NCI-H524 treated with DMSO at 0.1 percent for 48 hours (cell line): ENCODE measurements at places on chromosomes 1 and 21.

GRCh38 chr1:116732726-116733125, 21.5 kb upstream of the CD2 start:
- no peak for DNase-seq

- DNase-seq = no peak
Observed at GRCh38 chr1:162902416-162902815, 41.4 kb upstream of the CCDC190 start.

GRCh38 chr1:110337704-110338308, 1.4 kb upstream of the RBM15 start:
- DNase-seq = peak; percentile 37

GRCh38 chr21:41327753-41328152, 11.2 kb downstream of the FAM3B start:
- no peak for DNase-seq

- no peak for DNase-seq
Observed at GRCh38 chr1:243269461-243269801, 13.6 kb downstream of the SDCCAG8 start.

- DNase-seq = no peak
Observed at GRCh38 chr1:158649052-158649451, 37.5 kb downstream of the SPTA1 start.

DNA sequence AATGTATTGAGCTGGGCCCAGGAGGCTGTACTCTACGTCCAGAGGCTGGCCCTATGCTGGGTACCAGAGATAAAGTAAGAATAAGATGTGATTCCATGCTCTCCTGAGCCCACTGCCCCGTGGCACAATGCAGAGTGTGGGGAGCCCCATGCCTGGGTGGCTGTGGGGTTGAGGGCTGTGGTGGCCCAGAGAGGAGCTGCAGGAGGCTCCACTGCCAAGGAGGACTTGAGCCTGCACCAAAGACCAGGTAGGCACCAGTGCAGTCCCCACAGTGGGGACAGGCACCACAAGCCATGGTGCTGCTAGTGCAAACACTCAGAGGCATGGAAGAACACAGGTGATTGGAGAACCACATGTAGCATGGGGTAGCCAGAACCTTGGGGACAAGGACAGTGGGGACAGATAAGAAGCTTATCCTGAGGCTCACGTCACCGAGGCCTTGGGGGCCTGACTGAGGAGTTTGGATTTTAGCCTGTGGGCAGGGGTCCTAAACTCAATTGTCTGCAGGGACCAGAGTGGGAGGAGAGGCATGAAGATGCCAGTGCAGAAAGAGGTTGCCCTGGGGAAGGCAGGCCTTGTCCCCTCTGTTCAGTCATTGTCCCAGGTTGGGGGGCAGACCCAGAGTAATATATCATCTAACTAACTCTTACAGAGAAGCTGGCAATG, 21.9 kb upstream of the EPS8L3 start:
- no peak for DNase-seq

GRCh38 chr1:18582890-18583289, 47.8 kb upstream of the PAX7 start:
- DNase-seq = no peak

DNA sequence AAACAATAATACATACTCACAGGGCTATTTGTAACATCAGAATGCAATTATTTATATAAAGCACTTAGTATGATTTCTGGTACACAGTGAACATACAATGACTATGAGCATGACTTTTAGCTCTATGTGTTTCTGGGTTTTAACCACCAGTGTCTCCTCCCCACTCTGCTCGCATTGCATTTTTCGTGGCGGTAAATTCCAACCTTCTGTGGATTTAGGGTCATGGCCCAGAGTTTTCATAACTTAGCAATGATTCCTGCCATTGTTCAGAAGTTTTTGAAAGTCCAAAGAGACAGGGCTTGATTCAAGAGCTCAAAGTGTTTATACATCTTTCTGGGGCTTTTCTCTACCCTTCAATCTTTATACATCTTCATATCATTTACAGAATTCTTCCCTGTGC, 191.3 kb downstream of the BACH1 start:
- DNase-seq = no peak

DNA sequence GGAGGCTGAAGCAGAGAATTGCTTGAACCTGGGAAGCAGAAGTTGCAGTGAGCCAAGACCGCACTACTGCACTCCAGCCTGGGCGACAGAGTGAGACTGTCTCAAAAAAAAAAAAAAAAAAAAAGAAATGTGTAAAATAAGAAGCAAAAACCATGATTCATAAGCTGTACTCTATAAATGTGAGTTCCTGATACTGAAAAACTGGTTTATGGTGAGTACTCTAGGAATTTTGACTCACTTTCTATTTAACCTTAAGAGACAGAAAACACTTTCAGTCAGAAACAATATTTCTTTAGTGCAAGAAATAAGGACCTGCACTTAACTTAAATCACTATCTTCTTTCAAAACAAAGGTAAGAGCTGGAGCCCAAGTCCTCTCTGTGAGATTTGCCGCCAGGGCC, 19.9 kb upstream of the POU2F1 start:
- DNase-seq = no peak

- DNase-seq = no peak
Observed at GRCh38 chr1:53384796-53385195, 56.9 kb upstream of the LRP8 start.

GRCh38 chr1:12619792-12620487, 1.9 kb upstream of the DHRS3 start:
- no peak for DNase-seq

DNA sequence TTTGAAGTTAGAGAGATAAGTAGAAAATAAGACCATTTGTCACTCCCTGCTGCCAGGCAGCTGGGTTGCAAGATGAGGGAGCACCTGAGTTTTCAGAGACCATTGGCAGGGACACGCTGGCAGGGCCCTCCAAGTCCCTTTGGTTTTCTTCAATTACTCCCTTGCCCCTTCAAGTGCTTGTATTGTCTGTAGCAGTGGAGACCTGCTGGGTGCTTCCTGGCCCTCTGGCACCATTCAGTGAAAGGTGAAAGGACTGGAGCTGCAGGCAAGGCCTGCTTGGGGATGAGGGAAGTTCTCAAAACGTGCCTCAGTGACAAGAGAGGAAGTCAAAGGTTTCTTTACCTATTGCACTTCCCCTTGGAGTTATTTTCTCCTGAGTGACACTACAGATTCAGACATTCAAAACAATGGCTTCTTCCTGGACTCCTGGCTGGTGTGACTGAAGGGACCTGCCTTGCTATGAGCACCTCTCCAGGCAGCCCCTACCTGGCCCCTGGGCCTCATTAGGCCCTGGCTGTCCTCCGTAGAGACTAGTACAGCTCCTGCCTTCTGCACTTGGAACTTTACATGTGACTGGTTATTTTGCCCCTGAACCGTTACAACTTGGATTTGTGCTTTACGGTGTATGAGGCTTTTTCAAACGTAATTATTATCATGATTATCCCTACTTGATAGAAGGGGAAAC, 100.1 kb downstream of the C1orf21 start:
- no peak for DNase-seq

GRCh38 chr1:78086697-78087096, 40.9 kb downstream of the GIPC2 start:
- DNase-seq = no peak

GRCh38 chr21:41767606-41768436, 969 bp upstream of the RIPK4 start:
- no peak for DNase-seq

DNA sequence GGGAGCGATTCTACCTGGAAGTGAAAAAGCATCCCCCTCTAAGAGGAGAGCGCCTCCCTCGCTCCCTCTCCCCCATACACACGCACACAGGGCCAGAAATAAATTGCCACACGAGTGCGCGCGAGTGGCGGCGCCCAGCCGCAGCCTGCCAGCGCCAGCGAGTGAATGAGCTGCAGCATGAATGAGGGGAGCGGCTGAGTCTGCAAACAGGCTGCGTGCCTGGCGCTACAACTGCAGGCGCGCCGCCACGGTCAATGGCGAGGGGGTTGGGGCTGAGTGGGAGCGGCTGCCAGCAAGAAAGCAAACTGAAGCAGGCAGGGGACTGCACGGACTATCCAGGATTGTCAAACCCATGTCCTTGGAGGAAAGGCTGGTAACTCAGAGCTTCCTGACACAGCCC, 2.2 kb downstream of the CAMK1G start:
- DNase-seq = no peak

- no peak for DNase-seq
Observed at GRCh38 chr1:34529935-34530859, 224.7 kb upstream of the GJB5 start.

DNA sequence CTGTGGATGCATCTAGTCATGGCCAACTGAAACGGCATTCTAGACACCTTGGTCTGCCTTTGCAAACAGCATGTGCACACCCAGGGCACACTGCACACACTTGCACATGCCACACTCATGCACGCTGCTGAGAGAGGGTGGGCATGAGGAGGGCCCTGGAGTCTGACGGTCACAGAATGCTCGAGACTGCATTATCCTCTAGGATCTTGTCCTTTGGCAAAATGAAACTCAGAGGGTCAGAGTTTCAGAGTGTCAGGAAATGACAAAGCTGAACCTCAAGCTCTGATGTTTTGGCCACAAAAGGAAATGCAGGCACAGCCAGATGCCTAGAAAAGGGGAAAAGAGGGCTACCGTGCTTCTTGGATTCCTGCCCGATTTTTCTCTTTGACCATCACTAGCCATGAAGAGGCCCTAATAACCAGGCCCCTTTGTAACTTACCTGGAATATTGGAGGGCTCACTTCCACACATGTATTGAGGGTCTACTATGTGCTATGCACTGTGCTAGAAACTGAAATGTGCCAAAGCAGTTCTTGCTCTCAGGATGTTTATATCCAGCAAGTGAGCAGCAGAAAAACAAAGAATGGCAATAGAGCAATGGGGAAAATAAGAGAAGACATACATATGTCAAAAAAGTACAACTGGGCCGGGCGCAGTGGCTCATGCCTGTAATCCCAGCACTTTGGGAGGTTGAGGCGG, 65.4 kb downstream of the TOMM20 start:
- DNase-seq = no peak

DNA sequence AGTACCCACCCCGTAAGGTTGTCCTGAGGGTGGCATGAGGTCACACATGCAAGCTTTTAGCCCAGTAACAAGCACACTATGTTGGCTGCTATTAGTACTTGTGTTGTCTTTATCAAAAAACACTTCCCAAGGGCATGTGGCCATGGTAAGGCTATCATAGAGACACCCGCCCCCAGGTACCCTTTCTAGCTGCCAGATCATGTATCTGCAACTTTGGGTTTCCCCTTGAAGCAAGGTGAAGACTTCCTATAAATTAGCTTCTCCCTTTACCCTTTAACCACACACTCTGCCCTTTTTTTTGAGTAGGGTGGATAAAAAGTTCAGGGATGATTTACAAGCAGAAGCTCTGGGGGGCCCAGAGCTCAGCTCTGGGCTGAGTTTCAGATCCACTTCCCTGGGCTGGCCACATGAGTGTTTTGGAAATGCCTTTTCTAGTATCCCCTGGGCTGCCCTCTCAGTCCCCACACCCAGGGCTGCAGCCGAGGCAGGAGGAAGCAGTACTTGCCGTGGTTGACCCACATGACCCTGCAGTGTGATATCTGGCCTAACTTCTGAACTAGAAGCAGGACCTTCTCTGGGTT, 2.0 kb downstream of the ZDHHC18 start:
- no peak for DNase-seq

DNA sequence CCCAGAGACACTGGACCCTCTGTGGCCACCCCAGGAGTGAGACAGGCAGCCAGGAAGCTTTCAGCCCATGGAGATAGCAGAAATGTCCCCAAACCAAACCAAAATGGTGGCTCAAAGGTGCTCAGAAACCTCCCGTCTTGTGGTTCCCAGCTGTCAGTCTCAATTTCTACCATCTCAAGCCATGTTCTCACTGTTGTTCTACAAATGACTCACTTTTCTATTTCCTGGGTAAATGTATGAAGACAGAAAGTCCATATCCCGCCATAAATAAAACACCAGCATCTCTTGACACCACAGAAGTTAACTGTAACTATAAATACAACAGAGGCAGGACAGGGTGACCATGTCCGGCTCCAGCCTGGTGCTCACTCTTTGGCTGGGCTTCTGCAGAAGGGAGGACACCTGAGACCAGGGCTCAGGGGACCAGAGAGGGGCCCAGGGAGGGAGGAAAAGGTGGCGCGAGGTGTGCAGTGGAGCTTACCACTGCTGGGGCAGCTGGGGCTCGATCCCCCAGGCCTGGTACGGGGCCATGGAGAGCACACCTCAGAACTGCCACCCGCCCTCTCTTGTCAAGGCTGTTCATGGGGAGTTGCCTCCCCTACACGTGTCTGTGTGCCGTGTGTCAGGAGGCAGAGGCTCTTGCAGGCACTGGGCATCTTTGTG, 43.6 kb downstream of the EPHB2 start:
- no peak for DNase-seq

GRCh38 chr1:5986018-5986417, 6.2 kb downstream of the NPHP4 start:
- DNase-seq = no peak

DNA sequence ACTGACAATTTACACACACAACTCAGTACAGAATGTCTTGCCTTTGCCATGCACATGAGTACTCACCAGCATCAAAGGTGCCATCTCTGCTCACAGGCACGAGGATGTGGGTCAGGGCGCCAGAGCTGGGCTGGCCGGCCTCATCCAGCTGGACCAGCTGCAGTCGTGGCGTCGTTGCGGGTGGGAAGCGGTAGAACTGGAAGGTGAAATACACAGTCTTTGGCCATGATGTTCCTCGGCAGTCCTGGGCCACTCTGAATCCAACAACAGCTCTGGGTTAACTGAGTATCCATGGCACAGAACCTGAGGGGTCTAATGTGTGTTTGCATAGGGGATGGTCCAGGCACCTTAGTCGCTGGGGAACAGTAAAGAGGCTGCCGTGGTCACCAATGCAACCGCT, 87.7 kb downstream of the NPHP4 start:
- no peak for DNase-seq

DNA sequence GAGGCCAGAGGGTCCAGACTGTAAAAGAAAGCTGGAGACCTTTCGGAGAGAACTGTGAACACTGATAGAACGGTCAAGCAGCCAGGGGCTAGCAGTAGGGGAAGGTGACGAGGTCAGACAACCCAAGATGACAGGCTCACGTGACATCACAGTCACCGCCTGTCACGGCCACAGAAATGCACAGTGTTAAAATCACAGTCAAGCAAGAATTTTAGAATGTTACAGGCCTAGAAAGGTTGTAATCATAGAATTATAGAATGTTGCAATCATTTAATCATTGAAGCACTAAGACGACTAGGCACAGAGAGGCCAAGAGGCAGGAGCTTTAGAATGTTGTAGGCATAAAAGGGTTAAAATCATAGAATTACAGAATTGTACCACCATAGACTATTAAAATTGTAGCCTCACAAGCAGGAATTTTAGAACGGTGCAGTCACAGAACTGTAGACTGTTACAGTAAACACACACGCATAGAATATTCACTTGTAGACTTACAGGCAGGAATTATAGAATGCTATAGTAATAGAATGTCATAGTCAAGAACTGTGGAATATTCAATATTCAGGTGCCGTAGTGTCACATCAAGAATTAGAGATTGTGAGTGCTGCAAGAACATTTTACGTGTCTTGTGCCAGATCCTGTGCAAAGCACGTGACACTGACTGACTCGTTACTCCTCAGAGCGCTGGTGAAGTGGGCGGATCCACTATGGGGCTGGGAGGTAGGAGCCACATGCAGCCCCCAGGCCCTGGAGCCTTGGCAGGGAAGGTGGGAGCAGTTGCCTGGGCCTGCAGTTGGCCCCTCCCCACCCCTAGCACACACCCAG, 118.1 kb downstream of the EPHB2 start:
- no peak for DNase-seq
